Kidney (tissue), 22 donors: ENCODE measurements at places on chromosomes 12 and 14. TPM values are rescaled to one million over a fixed set of nuclear protein-coding genes. Genes with fewer than 3 reads are reported as not detected.

- no peak for DNase-seq
Observed at GRCh38 chr12:38811814-38812356, 93.5 kb downstream of the CPNE8 start.

DNA sequence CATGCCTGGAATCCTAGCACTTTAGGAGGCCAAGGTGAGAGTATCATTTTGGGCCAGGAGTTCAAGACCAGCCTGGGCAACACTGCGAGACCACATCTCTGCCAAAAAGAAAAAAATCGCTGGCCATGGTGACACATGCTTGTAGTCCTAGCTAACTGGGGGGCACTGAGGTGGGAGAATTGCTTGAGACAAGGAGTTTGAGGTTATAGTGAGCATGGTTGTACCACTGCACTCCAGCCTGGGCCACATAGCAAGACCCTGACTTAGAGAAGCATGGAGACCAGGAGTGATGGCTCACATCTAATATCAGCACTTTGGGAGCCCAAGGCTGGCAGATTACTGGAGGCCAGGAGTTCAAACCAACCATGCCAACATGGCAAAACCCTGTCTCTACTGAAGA, 9.2 kb downstream of the PTGES3 start:
- DNase-seq, result no peak

DNA sequence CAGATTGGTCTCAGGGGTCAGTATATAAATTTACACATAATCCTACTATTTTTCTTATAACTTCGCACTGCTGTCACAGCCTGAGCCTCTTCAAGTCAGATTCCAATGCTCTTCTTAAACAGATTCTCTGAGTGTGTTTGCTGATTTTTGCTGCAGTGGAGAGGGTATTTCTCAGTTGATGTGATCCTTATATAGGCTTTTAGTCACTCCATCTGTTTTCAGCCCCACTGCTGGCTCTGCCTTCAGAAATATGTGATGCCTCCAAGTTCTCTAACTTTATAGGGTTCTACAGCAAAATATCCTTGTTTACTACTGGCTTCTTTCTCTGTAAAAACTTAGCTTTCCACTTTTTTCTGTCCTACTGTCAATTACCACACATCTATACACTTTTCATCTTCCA, 702.7 kb downstream of the NRXN3 start:
- no peak for DNase-seq

Gene PMEL
- 1.7 TPM for total RNA-seq

Gene PTGER2
- total RNA-seq, result 10.0 TPM
